Stimulated activated CD8-positive, alpha-beta memory T cell treated with anti-CD3 and anti-CD28 coated beads, Interleukin-2, amount 100 ng/mL, for 1 hour (primary cell): ENCODE measurements at places on chromosomes 5 and 9.

DNA sequence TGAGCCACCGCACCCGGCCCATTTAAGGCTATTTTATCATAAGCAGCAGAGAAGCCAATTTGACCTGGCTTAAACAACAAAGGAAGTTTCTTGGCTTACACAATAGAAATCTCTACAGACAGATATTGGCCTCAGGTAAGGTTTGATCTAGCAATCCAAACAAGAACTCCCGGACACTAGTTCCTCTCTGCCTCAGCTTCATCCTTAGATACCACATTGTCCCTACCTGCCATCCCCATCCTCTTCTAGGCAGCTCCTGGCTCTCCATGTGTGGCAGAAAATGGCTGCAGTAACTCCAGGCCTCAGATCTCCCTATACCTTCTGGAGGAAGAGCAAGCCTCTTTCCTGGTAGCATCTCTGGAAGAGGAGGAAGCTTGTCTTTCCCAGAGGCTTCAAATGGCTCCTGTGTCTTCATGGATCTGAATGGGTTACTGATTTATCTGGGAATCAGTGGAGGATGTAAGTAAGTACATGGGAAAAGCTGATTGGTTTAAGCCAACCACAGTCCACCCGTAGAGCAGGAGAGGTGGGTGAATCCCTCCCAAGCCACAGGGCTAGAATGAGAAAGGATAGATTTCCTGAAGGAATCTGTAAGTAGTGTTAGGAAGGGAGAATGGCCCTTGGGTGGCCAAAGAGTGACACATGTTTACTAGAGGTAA, 26.7 kb upstream of the AOPEP start:
- no peak for DNase-seq

- DNase-seq = no peak
Observed at GRCh38 chr5:126462239-126463014, 39.2 kb downstream of the GRAMD2B start.

DNA sequence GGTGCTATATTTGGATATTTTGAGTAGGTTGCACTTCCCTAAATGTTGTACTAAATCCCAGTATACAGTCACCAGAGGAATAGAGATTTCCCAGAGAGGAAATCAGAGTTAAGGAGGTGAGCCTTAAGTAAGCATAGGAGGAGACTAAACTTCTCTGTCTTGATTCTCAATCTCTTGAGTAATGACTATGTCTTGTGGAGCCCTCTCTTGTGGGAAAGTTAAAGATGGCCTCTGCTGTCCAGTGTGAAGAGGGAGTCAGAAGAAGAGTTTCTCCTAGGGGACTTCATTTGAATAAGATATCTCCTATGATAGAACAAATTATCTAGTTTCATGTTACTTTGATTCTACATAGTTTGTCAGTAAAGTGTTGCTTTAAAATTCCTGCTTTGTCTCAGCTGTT, 502.5 kb downstream of the PDE4D start:
- DNase-seq = no peak

GRCh38 chr9:98168941-98169488, 23.4 kb downstream of the CORO2A start:
- no peak for DNase-seq

DNA sequence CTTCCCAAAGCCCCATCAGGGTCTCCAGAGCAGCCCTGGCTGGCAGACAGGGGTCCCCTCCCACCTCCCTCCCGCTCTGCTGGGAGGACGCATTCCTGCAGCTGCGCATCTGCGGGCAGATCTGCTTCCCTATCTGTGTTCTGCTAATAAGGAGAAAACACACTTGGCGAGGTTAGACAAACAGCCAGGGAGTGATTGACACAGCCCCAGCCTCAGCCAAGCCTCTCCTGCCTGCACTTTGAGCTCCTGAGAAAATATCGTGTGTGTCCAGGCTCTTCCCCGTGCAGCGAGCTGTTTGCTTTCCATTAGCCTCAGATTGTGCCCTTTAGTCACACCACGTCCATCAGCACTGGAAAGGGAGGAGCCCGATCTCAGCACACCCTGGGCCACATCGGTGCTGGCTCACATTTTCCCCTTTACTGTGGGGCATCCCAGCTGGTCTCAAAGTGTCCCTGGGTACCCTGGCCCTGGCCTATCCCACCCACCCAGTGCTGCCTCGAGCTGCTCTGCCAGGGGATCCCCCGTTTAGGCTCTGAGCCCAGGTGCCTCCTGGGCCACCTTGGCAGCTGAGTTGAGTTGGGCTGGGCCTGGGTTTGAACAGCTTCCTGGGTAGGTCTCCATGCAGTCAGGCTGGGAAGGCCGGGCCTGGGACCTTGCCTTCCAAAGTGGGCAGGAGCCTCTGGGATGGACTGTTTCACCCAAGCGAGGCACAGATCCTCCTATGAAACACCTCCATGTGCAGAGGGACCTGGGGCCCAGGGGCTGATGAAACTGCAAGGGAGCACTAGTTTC, 61.1 kb downstream of the BARX1 start:
- no peak for DNase-seq

DNA sequence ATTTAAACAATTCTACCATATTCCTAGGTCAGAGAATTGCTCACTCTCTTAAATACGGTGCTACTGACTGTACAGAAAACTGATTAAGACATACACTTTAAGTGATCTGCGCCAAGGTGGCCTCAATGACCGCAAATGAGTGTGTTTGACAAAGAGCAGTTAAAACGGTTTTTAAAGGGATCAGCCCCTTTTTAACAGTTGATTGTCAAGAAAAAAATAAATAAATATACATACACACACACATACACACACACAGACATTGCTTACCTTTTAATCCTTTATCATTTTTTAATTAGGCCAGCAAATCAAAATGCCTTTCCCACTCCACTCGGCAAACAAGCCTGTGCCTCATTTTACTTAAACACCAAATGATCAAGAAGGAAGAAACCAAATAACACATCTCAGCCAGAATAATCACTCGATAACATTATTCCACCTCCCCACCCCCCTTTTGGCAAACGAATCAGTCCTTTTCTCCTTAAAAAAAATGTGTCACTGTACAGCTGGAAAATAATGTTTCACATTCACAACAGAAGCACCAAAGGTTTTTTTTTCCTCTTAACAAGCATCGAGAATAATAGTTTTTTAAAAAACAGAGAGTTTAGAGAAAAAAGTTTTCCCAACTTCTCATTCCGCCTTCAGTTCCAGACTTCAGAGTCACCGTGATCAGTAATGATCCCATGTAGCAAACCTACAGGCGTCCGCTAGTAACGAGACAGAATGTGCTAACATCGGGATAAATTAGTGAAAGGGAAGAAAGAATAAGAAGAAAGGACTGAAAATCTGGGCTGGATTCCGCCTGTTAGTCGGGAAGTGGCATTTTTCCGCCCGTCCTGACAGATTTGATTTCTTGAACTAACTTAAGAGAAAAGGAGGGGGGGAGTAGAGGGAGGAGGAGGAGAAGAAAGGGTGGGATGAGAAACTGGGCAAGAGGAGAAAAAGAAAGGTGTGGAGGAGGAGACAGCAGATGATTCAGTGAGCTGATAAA, at the start of gene ZNF608:
ZNF608 (minus strand) TSS at position 712 of the 988 bp plus-strand sequence. CDS start 1,650 bp downstream, outside the sequence.
- no peak for DNase-seq

DNA sequence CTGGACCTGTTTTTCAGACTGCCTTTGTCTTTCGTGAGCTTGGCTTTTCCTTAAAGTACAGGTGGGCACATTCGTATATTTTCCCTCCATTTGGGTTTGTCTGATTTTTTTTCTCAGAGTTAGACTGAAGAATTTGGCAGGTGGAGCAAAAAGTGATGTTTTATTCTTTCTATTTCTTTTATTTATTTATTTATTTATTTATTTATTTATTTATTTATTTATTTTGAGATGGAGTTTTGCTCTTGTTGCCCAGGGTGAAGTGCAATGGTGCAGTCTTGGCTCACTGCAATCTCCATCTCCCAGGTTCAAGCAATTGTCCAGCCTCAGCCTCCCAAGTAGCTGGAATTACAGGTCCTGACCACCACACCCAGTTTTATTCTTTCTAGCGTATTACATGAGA, 1805.1 kb upstream of the WWC1 start:
- DNase-seq = no peak

DNA sequence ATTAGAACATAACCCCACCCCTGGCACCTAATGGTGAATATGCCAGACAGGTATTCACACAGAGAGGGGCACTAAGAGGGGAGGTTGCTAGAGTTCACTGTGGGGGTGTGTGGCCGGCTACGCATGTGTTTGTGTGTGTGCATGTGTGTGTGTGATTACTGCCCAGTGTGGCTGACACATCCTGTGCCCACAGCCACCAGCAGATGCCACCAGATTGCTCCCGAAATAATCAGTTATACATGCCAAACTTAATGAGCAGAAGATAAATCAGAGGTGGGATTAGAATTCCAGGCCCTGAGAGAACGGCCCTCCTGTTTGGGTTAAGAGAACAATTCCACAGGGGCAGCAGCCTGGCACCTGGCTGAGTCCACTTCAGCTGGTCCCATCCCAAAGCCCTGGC, 91.8 kb upstream of the TBCA start:
- no peak for DNase-seq

GRCh38 chr9:34991607-34992375, 2.2 kb downstream of the DNAJB5 start:
- no peak for DNase-seq

- no peak for DNase-seq
Observed at GRCh38 chr5:146079695-146080373, 25.5 kb downstream of the PLAC8L1 start.

DNA sequence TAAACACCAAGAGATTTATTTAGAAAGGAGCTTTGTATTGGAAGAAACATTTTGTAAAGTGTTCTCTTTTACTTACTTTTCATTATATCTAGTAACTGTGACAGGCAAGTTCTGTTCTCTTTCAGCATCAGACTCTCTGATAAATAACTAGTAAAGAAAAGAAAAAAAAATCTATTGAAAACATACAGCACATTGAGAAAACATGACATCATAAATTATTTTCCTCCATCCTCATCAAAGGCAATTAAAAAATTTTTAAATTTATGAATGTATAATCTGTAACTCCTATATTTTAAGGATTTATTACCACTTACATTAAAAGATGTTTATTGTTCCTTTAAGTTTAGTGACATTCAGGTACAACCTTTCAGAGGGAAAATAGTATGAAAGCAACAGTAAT, 11.1 kb downstream of the CCNH start:
- no peak for DNase-seq

GRCh38 chr5:180809403-180810209, 7.0 kb upstream of the MGAT1 start:
- DNase-seq = peak; percentile 66

GRCh38 chr5:81626524-81626923, 124.4 kb downstream of the SSBP2 start:
- no peak for DNase-seq

- no peak for DNase-seq
Observed at GRCh38 chr5:118891252-118891651, 97.1 kb downstream of the DTWD2 start.

DNA sequence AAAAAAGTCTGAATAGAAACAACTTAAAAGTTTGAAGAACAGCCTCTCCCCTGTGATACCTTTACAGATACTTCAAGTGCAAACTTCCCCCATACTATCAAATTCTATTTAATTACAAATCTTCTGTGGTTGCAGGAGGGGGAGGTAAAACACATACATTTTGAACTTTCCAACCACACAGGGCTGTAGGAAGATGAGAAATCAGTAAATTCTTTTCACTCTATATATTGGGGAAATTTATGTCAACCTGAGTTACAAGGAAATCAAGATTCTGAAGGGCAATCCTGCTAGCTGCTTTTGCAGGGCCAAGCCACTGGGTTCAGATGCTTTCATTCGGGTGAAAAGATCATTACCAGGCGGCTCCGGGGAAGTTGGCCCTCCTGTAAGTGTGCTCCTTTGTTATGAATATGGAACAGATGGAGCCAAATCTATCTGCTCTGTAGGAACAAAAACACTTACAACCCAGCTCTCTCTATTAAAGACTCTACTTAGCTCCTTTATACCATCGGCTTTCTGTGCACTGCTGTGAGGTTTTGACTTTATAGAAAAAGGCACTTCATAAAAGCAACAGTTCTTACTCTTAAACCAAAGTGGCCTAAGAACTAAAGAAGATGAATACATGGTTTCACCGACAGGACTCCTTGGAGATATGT, 269.1 kb downstream of the EFNA5 start:
- DNase-seq = no peak

GRCh38 chr9:95506678-95507463, 9.9 kb downstream of the PTCH1 start:
- DNase-seq = no peak

DNA sequence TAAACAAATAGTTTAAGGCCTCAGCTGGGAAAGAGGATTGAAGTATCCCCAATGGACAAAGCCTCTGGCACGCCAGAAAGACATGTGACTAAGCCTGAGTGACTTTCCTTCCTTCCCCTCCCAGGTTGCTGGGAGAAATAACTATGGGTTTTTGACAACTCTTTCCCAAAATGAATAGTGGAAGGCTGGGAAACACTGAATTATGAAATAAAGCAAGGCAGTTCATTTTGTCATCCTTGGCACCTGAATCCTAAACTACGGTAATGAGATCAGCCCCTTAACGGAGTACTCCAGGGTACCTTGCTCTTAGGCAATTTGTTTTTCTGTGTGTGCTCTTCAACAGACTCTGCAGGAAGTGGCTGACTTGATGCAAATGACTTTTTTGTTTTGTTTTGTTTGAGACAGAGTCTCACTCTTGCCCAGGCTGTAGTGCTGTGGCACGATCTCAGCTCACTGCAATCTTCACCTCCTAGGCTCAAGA, 75.2 kb downstream of the LMNB1 start:
- DNase-seq = no peak

- DNase-seq = no peak
Observed at GRCh38 chr5:159448-160172, 31.7 kb upstream of the LRRC14B start.

- DNase-seq = no peak
Observed at GRCh38 chr9:76454311-76454710, 4.7 kb upstream of the GCNT1 start.

- DNase-seq = no peak
Observed at GRCh38 chr5:38494763-38495162, 61.7 kb downstream of the LIFR start.

- DNase-seq = no peak
Observed at GRCh38 chr9:88923653-88924288, 67.5 kb upstream of the S1PR3 start.

- no peak for DNase-seq
Observed at GRCh38 chr5:124310453-124310852, 436.0 kb downstream of the ZNF608 start.

- no peak for DNase-seq
Observed at GRCh38 chr9:87390361-87390760, 107.3 kb upstream of the DAPK1 start.

- no peak for DNase-seq
Observed at GRCh38 chr9:113503131-113503541, 39.6 kb downstream of the RGS3 start.

DNA sequence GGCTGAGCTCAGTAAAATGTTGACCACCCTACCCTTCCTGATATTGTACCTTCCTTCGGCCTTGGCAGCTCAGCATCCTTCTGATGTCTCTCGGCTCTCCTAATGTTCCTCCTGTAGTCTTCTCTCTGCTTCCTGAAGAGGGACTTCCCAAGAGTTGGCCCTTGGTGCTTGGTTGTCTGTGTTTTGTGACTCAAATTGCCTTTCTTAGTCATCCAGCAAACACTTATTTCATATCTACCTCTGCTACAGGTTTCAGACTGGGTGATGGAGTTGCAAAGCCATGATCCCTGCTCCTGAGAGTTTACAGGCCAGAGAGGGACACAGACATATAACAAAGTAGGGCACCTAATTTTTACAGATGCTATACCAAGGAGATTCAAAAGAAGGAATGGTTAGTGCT, 70.1 kb downstream of the SV2C start:
- no peak for DNase-seq

- DNase-seq = no peak
Observed at GRCh38 chr5:170436335-170436734, 47.2 kb upstream of the KCNMB1 start.
